Stimulated activated CD8-positive, alpha-beta memory T cell treated with anti-CD3 and anti-CD28 coated beads, Interleukin-2, amount 100 ng/mL, for 48 hours (primary cell): ENCODE measurements at places on chromosomes 1 and 21.

DNA sequence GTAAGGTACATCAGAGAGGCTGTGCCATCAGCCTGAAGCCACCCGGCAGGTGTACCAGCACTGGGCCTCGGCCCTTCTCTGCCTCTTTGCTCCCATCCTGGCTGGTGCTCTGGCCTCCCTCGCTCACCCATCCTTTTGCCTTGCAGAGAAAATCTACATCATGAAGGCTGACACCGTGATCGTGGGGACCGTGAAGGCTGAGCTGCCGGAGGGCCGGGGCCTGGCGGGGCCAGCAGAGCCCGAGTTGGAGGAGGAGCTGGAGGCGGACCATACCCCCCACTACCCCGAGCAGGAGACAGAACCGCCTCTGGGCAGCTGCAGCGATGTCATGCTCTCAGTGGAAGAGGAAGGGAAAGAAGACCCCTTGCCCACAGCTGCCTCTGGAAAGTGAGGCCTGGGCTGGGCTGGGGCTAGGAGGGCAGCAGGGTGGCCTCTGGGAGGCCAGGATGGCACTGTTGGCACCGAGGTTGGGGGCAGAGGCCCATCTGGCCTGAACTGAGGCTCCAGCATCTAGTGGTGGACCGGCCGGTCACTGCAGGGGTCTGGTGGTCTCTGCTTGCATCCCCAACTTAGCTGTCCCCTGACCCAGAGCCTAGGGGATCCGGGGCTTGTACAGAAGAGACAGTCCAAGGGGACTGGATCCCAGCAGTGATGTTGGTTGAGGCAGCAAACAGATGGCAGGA is 24.5 kb upstream of the TNFRSF1B start:
- no peak for DNase-seq

DNA sequence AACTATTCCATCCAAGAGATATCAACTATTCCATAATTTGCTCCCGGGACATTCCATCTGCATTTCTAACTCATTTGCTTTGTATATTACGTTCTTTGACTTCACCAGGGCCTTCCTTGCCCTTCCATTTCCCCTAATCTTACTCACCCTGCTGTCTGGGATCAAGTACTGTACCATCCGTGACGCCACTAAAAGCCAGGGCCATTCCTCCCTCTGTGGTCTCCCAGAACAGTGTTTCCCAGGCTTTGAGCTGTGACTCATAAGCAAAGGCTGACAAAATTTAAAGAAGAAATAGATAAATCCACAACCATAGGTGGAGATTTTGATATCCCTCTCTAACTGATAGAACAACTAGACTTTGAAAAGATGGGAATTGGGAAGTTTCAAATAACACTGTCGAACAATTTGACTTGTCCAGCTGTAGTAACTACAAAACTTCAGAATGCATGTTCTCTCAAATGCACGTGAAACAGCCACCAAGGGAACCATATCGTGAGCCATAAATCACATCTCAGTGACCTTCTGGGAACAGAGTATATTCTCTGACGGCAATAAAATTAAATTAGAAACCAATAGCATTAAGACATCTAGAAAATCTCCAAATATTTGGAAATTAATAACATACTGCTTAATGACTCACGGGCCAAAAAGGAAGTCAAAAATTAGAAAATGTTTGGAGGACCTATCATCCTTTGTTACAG is 501.0 kb downstream of the SETD4 start:
- DNase-seq: no peak

DNA sequence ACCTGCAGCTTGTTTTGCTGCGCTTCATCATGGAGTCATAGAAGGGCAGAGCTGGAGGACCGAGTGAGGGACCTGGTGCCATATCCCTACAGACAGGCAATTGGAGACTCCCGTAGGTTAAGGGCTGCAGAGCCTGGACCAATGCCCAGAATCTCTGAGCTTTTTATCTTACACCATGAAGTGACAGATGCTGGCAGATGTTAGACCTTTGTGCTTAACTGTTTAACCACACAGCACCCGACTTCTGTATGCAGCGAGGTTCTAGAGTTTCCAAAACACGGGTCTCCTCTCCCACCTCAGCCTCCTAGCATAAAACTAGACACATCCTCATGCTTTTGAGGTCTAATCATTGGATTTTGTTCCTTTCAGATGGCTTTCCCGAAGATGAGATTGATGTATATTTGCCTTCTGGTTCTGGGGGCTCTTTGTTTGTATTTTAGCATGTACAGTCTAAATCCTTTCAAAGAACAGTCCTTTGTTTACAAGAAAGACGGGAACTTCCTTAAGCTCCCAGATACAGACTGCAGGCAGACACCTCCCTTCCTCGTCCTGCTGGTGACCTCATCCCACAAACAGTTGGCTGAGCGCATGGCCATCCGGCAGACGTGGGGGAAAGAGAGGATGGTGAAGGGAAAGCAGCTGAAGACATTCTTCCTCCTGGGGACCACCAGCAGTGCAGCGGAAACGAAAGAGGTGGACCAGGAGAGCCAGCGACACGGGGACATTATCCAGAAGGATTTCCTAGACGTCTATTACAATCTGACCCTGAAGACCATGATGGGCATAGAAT is 47.6 kb downstream of the B3GALT5 start:
- DNase-seq: no peak

GRCh38 chr1:218679391-218679790 is 334.3 kb downstream of the TGFB2 start:
- DNase-seq: no peak

DNA sequence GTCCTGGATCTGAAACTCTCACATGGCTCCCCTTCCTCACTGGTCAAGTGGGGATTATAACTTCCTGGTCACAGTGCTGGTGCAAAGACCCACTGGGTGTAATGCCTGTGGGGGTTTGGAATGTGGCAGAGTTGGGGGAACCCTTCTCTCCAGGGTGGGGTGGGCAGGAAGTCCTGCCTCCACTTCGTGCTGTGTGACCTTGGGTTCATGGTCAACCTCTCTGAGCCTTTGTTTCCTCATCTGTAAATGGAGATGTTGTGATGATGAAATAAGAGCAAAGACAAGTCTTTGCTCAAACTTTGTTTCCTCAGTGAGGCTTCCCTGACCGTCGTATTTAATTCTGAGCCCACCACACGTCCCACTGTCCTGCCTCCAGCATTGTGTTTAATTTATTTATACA is 564.7 kb downstream of the PTPRU start:
- DNase-seq: no peak

- DNase-seq: no peak
These were observed 222.3 kb downstream of the TPR start for GRCh38 chr1:186152620-186153239.

DNA sequence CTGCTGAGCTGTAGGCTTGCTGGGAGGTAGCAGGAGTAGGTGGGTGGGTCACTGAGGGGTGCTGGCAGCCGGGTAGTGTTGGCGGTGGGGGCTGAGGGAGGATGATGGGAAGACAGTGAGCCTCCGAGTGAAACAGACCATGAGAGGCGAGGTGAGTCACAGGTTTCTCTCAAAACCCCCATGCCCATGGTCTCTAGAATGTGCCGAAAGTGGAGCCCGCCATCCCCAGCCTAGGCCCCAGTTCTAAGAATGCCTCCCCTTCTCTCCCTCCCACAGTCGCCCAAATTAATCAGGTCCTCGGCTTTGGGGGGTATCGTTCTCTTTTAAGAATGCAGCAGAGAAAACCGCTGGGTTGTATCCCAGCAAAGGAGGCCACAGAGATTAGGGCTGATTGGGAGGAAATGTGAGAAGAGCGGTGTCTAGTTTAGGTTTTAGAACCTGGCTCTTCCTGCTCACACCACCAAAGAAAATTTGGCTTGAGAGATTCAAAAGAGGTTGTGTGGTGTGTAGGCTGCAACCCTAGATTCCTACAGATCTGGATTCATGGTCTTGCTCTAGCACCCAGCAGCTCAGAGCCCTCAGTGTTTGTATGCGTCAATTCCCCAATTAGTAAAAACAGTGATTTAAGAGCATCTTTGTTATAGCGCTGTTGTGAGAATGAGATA is 27.7 kb upstream of the IL19 start:
- DNase-seq: no peak

DNA sequence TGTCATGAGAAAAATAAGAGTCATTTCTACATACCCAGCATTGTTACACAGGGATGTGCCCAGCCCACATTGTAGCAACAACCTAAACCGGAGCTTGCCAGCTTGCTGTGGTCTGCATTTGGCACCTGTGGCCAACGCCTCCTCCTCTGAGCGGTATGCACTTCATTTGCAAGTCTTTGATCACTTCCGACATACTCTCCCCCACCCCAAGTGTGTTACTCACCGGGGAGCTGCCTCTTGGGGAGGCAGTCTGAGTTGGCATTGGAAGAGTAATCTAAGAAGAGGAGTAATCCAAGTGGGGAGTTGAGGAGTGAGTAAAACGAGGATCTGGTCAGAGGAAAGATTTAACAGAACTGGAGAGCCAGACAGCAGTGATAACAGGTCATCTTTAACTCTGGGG is 3.8 kb downstream of the BCL9 start:
- peak; percentile 74 for DNase-seq

DNA sequence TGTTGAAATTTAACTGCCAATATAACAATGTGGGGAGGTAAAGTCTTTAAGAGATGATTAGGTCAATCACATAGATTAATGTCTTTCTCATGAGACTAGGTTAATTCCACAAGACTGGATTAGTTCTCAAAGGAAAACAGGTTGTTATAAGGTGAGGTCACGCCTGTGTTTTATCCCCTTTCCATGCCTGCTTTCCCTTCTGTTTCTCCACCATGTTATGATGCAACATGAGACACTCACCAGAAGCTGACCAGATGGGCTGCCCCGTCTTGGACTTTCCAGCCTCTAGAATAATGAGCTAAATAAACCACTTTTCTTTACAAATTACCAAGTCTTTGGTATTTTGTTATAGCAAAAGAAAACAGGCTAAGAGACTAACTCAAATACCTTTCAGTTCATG is 70.8 kb downstream of the DDAH1 start:
- DNase-seq: no peak

DNA sequence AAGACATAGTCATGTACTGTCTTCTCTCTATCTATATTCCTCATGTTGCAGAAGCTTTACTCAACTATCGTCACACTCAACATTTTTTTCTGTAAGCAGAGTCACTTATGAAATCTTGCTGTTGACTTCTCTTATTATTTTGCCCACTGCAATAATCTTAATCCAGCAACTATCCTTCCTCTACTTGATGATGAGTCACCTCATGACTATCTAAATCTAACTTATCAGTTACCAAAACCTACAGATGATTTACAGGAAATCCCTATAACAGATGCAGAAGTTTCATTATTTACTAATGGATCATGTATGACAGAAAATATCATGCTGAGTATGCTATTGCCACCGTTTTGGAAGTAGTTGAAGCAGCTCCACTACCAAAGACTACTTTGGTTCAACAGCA is 378.9 kb downstream of the DUSP10 start:
- no peak for DNase-seq

DNA sequence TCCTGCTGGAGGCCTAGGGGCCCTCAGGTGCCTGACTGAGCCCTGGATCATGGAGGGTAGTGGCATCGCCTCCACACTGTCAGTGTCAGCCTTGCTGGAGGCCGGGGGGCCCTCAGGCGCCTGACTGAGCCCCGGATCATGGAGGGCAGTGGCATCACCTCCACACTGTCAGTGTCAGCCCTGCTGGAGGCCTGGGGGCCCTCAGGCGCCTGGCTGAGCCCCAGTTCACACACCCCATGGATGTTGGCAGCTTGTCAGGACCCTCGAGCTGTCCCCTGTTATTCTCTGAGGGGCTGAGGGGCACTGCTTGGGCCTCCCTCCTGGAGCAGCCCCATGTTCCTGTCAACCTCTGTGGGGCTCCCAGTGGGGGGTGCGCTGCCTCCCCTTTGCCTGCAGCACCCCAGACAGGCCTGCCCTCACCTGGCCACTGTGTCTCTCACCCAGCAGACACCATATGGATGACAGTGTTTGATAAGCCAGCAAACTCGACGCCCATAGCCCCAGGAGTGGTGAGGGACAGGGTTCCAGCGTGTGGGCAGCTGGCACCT is 197.6 kb downstream of the LIPI start:
- no peak for DNase-seq
